ENCODE measurements at places on chromosomes 3 and 15. TPM values are rescaled to one million over a fixed set of nuclear protein-coding genes. Genes with fewer than 3 reads are reported as not detected.

- H3K4me1 ChIP-seq, result no peaks in the 10 kb centered on the region
- no peaks in the 10 kb centered on the region for H3K36me3 ChIP-seq
Observed at GRCh38 chr3:104519068-104519467, 847.6 kb upstream of the ALCAM start.

GRCh38 chr15:81942157-81942556, 103.7 kb downstream of the MEX3B start:
- DNase-seq, result no peak
- H3K36me3 ChIP-seq, result no peaks in the 10 kb centered on the region
- H3K4me1 ChIP-seq, result peaks cover 5% of the 10 kb centered on the region
- H3K27me3 ChIP-seq, result no peaks in the 10 kb centered on the region
- no peak overlapping the region for H3K27ac ChIP-seq

- no peak overlapping the region for H3K4me3 ChIP-seq
- H3K27me3 ChIP-seq, result no peaks in the 10 kb centered on the region
- H3K4me1 ChIP-seq, result peaks cover 48% of the 10 kb centered on the region
- H3K27ac ChIP-seq, result peak overlapping the region; percentile 65
Observed at GRCh38 chr3:81740731-81741130, 20.7 kb downstream of the GBE1 start.

GRCh38 chr15:24269923-24270322, 405.7 kb upstream of the NPAP1 start:
- no peak overlapping the region for H3K27ac ChIP-seq
- H3K27me3 ChIP-seq, result no peaks in the 10 kb centered on the region
- no peak overlapping the region for H3K4me3 ChIP-seq
- H3K36me3 ChIP-seq, result no peaks in the 10 kb centered on the region

DNA sequence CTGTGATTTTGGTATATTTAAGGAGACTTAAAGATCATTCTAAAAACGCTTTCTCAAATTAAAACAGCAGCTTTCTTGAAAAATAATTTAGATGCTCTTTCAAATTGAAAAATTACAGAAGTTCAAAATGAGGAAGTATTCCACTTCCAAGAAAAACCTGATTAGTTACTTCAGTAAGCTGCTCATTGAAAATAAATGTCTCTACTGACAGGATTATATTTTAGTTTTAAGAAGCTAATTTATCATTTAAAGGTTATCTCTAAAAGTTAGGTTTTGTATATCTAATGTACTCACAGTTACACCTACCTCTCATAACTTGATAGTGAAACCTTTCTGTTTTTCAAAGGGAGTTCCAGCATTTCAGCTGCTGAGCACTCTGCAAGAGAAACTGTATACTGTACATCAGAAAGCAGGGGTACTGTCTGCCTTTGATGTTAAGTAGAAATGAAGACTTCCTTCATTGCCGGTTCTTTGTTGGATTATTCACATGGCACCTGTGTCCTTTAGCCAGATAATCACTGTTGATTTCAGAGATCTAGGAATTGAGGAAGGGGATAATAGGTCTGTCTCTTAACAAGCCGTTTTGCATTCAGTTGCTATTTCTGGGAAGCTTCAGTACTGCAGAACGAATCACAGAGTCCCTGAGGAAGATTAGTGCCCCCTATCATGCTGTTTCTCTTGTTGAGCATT, 161.6 kb downstream of the TCF12 start:
- H3K27me3 ChIP-seq, result no peaks in the 10 kb centered on the region
- H3K36me3 ChIP-seq, result no peaks in the 10 kb centered on the region
- H3K4me1 ChIP-seq, result peaks cover 8% of the 10 kb centered on the region
- H3K27ac ChIP-seq, result no peak overlapping the region
- DNase-seq, result no peak

DNA sequence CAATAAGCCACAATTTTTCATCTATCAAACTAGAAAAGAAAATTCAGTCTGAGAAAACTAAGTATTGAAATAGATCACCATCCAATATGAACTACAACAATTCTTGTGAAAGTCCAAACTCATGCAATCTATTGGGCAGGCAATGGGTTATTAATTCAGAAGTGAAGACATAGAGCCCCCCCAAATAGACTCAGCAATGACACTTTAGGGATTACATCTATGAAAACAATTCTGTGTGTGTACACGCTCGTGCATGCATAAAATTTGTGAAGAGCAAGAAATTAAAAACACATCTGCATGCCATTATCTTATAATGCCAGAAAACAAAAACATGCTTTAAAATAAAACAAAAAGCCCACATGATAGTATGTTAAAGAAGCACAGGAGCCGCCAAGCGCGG, 151.3 kb downstream of the NR1I2 start:
- H3K36me3 ChIP-seq, result no peaks in the 10 kb centered on the region
- DNase-seq, result no peak
- H3K4me3 ChIP-seq, result no peak overlapping the region
- H3K27ac ChIP-seq, result no peak overlapping the region
- no peaks in the 10 kb centered on the region for H3K4me1 ChIP-seq

DNA sequence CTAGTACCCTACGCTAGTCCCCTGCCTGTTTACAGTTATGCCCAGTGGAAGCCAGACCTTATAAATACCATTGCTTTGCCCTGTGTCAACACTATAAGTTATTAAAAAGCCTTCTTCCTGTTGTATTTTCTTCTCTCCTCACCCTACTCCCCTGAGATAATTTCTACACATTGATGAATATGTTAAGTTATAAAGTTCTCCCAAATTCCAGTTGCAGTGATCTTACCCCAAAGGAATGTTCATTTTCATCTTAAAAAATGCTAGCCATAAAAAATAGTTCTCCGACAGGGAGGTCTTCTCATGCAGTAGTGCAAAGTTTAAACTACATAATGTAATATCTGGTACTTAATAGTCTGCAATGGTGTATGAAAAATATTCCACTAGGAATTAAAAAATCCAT, 58.6 kb downstream of the MAP2K5 start:
- H3K4me3 ChIP-seq, result no peak overlapping the region
- no peak overlapping the region for H3K27ac ChIP-seq
- no peaks in the 10 kb centered on the region for H3K36me3 ChIP-seq
- H3K27me3 ChIP-seq, result no peaks in the 10 kb centered on the region
- H3K4me1 ChIP-seq, result no peaks in the 10 kb centered on the region

GRCh38 chr15:70195587-70196305, 98.0 kb upstream of the TLE3 start:
- H3K27ac ChIP-seq, result peak overlapping the region; percentile 90
- H3K36me3 ChIP-seq, result no peaks in the 10 kb centered on the region
- DNase-seq, result peak; percentile 95
- H3K27me3 ChIP-seq, result peaks cover 8% of the 10 kb centered on the region
- no peak overlapping the region for H3K4me3 ChIP-seq
- H3K4me1 ChIP-seq, result peaks cover 30% of the 10 kb centered on the region

The RARRES1 gene
- total RNA-seq, result 3.2 TPM

Measured in astrocyte (in vitro differentiated cells and primary cell).